BE2C (cell line): ENCODE measurements at places on chromosomes 1 and 21.

DNA sequence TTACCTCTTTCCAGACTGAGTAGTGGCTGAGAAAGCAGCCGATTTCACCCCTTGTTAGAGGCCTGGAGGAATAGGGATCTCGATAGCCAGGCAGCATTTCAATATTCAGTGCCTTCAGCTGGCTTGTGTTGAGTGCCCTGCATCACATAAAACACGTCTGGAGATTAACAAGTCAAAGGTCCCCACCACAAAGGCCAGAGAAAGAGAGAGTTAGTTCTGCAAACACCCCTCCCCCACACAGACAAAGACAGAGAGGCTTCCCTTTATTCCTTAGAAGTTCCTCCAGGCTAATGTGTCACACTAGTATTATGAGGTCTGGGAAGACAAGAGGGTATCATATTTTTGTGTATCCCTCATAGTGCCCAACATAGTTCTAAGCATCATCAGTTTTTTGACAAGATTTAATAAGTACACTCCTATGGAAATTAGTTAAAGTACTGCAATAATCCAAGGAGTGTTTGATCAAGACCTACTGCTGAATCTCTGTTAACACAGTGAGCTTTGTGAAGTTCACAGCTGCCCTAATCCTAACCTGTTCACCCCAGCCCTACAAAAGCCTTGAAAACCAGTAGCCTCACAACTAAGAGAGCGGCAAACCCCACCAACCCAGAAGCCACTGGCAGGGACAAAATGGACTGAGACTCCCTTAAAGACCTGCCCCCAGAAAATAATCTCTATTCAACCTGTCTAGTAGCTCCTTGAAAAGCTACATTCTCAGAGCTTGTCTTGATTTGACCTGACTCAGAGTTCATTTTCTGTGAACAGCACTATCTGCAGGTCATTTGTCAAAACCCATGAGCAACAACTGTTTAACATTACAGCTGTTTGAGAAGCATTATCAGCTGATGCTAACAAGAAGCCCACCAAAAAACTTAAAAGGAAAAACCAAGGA is 91.9 kb downstream of the COLGALT2 start:
- DNase-seq, result no peak

- no peak for DNase-seq
Observed at GRCh38 chr1:196114193-196114592, 494.0 kb downstream of the KCNT2 start.

- no peak for DNase-seq
Observed at GRCh38 chr1:86515597-86515996, 31.3 kb upstream of the CLCA4 start.

DNA sequence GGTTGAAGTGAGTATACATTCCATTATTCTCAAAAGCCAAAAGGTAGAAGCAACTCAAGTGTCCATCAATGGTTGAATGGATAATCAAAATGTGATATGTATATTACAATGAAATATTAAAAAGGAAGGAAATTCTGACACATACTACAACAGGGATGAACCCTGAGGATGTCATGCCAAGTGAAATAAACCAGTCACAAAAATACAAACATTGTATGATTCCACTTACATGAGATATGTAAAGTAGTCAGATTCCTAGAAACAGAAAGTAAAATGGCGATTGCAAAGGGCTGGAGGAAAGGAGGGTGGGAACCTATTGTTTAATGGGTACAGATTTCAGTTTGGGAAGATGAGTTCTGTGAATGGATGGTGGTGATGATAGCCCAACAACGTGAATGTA is 5.8 kb downstream of the SLC44A3 start:
- DNase-seq, result no peak

DNA sequence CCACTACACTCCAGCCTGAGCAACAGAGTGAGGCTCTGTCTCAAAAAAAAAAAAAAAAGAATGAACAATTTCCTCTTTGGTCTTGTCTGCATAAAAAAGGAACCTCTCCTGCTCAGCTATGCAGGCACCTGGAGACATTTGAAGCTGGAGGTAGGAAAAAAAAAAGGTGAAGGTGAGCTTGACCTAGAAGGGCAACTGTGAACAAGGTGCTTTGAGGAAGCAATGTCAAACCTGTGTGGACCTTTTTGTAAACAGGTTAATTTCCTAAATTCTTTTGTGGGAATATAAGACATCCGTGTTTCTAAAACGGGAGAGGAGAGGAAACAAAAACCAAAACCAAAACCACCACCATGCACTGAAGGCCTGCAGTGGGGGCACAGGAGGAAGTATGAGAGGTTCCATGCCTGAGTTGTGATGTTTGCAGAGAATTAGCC is 77.5 kb downstream of the SLC45A1 start:
- DNase-seq, result no peak
